Stimulated activated CD4-positive, alpha-beta T cell treated with anti-CD3 and anti-CD28 coated beads, Interleukin-4, amount 100 ng/mL, for 24 hours (primary cell): ENCODE measurements at places on chromosomes 13 and 19.

DNA sequence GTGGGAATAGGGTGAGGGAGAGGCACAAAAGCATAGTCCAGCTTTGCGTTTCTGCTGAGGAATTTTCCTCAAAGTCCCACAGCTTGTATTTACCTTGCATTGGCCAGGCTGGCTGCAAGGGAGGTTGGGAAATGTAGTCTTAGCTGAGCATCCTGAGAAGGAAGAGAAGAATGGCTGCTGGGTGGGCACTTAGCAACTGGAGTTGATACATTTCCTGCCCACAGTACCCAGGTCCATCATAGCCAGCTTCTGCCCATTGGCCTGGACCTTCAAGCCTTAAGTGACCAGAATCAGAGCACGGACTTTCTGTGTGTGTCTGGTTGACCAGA lies 112.4 kb downstream of the SIPA1L3 start:
- no peak for DNase-seq

DNA sequence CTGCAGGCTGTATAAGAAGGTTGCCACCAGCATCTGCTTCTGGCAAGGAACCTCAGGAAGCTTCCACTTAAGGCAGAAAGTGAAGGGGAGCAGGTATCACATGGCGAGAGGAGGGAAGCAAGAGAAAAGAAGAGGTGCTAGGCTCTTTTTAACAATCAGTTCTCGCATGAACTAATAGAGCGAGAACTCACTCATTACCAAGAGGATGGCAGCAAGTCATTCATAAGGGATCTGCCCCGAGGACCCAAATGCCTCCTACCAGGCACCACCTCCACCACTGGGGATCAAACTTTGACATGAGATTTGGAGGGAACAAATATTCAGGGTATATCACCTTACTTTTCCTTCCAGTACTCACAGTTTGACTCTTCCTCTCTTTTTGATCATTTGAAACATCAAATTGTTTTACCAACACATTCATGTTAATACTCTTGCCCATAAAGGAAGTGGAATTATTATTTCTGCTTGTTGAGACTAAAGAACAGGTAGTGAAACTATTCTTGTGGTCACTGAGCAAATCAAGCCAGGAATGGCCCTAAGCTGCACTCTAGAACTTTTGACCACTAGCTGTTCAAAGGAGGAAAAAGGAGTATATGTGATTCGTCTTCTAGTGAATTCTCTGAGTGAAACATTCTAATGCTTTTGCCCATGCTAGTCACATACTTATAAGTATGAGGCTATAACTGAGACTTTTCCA lies 45.0 kb downstream of the LACC1 start:
- no peak for DNase-seq

DNA sequence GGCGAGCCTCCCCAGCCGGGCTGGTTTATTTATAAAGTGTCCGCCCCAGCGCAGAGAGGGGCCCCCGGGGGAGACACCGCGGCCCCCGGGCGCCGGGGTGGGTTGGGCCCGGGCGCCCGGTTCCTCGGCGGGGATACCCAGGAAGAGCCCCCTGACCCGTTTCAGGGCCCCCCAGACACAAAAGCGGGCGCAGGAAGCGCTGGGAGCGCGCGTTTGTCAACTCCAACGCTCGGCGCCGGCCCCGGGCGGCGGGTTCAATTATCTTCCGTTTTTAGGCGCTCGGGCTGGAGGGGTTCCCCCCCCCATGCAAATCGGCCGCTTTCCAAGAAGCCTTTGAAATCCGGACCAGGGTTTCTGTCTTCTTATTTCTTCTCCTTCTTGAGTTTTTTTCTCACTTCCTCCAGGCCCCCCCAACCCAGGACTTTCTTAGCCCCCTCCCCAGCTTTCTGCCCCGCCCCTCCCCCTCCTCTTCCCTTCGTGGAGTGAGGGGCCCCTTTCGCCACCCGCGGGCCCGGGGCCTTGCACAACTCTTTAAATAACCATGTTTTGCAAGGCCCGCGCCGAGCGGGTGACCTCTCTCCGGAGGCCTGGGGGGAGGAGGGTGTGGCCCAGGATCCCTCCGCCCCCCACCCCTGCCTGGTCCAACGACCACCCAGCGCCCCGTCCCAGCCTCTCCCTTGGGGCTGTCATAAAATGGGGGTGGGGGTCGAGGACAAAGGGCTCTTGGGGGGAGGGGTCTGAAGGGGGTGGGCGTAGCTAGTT lies 935 bp downstream of the ARID3A start:
- peak; percentile 45 for DNase-seq

- no peak for DNase-seq
Measured at GRCh38 chr19:3599776-3600187, 6.9 kb downstream of the TBXA2R start.

DNA sequence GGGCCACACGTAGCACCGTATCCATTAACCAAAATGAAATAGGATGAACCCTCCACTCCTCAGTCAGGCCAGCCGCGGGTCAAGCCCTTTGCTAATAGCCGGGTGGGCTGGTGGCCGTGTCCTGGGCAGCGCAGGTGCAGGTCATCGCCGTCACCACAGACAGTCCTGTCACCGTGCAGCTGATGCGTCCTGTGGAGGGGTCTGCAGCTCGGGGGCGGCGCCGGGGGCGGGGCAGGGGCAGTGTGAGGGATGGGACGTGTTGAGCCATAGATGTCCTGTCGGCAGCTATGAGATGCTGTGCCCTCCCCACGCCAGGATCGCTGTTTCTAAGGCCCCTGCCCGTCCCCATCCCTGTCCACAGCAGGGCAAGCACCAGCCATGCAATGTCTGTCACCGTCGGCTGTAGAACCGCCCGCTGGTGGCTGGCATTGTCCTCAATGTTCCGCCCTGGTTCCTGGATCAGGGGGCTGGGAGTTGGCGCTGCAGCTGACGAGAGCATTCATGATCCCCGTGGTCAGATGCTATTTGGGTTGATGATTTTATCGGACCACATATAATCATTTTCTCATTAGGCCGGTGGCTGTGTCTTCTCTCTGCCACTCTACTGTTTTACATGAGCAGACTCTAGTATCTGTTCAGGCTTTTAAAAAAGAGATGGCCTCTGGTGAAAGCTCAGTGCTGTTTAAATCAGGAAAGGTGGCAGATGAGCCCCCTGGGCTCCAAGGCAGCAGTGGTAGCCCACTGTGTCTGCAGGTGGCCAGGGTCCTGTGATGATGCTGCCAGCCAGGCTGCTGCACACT lies 126.1 kb downstream of the KDM4B start:
- DNase-seq = no peak
